ENCODE measurements at places on chromosomes 2 and 18. TPM values are rescaled to one million over a fixed set of nuclear protein-coding genes. Genes with fewer than 3 reads are reported as not detected.

NDC80 gene
- 5.0 TPM for total RNA-seq

- DNase-seq, result no peak
Measured at GRCh38 chr2:3617198-3617890, 22.4 kb downstream of the COLEC11 start.

DNA sequence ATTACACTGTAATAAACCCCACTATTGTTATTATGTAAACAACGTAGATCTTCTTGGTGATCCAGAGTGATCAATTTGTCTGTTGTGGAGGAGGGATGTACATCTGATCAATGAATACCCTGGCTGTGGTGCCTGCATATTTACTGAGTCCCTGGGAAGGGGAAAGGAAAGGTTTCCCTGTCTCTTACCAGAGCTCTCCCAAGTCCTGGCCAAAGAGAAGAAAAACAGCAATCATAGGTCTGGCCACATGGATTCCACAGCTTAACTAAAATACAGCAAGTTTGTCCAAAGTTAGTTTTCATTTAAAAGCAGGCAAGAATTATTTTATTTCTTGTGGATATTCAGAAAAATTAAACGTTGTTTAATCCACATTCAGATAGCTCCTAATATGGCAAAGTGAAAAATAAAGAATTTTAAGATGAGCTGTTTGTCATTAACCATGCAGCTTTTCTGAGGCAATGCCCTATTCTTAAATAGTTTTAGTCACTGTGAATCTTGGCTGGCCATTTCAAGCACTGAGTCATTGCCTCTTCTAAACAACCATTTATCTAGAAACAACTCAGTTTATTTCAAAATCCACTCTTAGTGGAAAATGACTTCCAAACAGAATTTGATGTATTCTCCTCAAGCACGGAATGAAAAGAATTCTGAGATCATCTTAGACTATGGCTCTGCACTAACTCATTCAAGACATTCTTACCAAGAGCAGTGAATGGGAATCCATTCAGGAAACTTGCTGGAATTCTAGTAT, 1004.4 kb upstream of the CDH2 start:
- DNase-seq, result peak; percentile 98

DNA sequence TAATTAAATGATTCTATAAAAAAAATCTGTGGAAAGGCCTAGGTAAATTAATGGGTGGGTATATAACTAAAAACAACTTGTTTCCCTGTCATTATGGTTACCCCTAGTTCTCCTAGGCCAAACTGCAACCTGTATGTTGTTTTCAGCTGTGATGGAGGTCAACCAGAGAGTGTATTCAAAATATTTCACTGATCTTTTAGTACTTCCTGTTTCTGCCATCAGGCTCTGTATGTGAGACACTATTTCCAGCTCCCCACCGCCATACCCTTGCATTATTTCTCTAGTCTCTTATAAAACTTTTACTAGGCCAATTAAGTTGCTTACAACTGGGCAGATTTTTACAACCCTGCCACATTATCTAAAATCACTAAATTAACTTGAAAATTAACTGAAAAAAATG, 21.0 kb upstream of the CDKL4 start:
- no peak for DNase-seq

DNA sequence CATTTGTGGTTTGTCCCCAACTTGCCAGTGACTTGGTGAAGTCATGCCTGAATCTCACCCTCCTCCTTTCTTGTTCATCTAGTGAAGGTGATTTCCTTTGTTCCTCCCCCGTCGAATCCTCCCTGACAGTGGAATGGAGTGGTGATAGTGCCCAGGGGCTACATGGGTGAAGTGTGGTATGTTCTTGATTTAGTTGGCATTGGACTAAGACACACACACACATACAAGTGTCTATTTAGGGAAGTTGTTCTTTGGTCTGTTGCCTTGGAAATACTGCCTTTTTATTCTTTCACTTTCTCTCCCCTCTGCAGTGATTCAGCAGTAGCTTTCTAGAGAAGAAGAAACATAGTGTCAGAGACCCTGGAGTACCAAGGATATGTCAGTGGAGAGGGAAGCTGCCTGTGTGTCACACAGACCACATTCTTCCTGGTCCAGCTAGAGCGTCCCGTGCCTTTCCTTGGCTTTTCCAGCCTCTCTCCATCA, 10.9 kb downstream of the INPP4A start:
- no peak for DNase-seq

DNA sequence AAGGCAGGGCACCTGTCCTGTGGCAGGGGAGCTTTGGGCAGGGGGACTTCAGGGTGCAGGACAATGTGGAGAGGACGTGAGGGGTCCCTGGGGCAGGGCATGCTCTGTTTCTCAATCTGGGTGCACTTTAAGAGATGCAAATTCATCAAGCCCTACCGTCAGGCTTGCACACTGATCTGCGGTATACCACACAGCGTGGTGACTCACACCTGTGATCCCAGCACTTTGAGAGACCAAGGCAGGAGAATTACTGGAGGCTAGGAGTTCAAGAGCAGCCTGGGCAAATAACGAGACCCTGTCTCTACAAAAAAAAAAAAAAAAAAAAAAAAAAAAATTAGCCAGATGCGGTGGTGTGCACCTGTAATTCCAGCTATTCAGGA, 10.2 kb upstream of the GPC1 start:
- no peak for DNase-seq

Measured in fibroblast of the aortic adventitia (primary cell).